ENCODE measurements at places on chromosomes 5 and 9.

DNA sequence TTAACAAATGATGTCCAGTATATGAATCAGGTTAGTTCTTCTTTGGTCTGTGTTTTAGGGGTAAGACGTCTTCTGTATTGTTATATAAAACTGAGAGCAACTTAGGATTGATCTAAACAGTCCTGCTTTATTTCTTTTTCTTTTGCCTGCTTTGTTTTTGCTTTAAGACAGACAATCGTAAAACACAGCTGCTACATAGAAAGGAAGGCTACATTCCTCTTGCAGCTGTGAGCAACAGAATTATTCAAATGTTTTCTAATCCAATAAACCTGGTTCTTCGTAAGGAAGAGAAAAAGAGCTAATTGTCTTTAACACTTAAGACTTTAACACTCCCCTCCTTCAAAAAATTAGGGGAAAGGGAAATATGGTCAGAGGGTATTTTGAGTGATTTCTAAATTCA, 14.6 kb downstream of the FGF1 start:
- no peak for DNase-seq

DNA sequence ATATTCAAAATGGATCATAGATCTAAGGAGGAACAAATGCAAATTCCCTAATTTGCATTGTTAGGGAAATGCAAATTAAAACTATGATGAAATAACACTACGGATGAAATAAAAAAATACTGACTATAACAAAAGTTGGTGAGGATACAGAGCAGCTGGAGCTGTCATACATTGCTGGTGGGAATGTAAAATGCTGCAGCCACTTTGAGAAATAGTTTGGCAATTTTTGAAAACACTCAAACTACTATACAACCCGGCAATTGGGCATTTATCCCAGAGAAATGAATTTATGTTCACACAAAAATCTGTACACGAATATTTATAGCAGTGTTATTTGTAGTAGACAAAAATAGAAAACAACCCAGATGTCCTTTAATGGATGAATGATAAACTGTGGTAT, 22.5 kb downstream of the C5orf47 start:
- DNase-seq = no peak

GRCh38 chr5:9067154-9067553, 478.7 kb downstream of the SEMA5A start:
- DNase-seq = no peak

DNA sequence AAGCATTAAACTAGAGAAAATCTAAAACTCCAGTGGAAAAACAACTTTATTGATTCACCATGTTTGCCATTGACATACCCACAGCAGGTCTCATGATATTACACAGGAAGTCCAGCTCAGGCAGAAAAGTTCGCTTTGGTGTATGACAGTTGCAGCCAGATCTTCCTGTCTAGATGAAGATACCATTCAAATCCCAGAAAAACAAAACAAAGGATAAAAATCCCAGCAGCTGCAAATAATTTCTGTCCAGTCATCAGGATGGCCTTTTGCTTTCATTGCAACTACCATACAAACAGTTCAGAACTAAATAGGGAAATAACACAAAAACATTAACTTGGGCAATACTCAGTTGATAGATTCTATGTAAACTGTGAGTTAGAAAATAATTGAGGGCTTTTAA, 136.0 kb upstream of the NREP start:
- DNase-seq = peak; percentile 45

GRCh38 chr5:123207852-123208251, 118.8 kb downstream of the PRDM6 start:
- DNase-seq = peak; percentile 11

DNA sequence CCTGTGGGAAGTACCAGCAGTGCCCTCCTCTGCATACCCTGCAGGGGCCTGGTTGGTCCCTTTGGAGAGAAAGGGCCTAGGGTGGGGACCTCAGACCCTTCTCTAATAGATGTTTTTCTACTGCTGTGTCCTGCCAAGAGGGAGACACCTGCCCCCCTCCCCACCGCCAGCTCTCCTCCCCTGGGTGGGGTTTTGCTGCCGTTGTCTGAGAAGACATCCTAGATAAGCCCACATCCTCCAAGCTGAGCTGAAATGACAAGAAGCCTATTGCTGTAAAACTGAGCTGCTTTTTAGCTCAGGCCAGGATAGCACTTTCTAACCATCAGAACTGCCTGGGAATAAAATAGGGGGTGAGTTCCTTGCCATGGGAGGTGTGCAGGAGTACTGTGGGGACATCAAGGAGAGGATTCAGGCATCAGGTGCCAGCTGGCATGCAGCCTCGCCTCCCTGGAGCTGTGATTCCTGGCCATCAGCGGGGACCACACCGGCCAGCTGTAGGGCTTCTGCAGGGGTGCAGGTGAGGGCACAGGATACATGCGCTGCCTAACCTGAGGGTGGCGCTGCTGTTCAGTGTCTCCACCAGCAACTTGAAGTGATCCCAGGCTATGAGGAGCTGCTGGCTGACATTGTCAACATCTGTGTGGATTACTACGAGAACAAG, 37.9 kb downstream of the CYFIP2 start:
- DNase-seq = no peak

DNA sequence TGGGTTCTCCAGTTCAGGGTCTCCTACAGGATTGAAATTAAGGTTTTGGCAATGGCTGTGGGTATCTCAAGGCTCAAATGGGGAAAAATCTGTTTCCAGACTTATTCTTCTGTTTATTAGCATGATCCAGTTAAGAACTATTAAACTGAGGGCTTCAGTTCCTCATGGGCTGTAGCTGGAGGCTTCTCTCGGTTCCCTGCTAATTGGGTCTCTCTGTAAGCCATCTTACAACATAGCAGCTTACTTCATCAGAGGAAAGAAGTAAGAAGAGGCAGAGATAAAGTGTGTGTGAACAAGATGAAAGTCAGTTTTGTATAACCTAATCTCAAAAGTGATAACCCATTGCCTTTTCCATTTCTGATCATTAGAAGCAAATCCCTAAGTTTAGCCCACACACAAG, 391.9 kb downstream of the PSAT1 start:
- DNase-seq = no peak

- DNase-seq = peak; percentile 62
Observed at GRCh38 chr9:110890416-110890815, 147.9 kb downstream of the LPAR1 start.

GRCh38 chr5:169126481-169127021, 174.4 kb downstream of the SLIT3 start:
- no peak for DNase-seq

- peak; percentile 51 for DNase-seq
Observed at GRCh38 chr5:127492854-127493738, 24.3 kb upstream of the PRRC1 start.

- DNase-seq = peak; percentile 9
Observed at GRCh38 chr5:144361406-144361805, 190.7 kb downstream of the KCTD16 start.

DNA sequence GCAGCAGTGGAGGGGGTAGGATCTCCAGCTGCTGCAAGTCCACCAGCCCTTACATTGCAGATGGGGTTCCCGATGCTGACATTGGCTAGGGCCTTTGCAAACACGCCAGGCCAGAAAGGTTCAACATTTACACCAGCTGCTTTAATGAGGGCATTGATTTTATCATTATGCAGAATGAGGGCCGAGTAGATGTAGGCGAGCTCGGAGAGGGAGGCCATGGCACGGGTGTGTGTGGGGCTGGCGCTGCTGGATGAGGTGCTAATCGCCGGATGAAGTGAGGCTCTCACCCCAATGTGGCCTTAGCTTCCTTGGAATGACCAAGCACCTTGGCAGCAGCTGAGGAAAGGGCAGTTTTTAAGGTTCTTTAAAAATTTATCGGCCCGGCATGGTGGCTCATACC, 27.4 kb downstream of the PHAX start:
- DNase-seq = no peak

DNA sequence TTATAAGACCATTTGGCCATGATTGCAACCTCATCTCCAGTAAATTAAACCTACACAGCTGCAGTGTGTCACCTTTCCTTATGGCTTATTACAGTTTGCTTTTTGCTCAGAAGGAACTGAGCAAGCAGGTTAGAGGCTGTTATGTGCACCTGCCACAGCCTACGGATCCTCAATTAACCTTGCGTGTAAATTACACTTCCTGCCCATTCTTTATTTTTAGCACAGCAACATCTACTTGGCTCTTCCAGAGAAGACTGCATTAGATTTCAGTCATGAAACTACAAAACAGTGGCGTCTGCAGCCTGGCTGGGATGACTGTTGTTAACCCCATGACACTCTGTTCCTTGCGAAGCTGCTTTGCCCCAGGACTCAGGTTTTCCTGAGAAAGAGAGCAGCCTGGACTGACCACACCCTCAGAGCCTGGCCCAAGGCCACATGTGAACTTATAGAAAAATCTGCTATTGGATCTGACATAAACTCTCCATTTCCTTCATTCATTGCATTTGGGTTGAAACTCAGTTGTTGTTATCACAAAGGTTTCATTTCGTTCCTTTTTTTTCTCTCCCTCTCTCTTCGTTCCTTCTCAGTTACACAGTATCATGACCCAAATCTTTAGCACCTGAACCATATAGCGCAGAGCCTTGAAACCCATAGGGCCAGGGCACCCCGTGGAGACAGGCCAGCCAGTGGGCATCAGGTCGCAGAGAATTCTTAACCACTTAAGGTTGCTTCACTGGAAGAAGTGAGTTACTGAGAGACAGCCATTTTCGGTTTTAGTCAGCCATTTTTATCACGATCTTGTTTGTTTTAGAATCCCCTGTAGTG, 138.6 kb downstream of the PALM2AKAP2 start:
- no peak for DNase-seq

DNA sequence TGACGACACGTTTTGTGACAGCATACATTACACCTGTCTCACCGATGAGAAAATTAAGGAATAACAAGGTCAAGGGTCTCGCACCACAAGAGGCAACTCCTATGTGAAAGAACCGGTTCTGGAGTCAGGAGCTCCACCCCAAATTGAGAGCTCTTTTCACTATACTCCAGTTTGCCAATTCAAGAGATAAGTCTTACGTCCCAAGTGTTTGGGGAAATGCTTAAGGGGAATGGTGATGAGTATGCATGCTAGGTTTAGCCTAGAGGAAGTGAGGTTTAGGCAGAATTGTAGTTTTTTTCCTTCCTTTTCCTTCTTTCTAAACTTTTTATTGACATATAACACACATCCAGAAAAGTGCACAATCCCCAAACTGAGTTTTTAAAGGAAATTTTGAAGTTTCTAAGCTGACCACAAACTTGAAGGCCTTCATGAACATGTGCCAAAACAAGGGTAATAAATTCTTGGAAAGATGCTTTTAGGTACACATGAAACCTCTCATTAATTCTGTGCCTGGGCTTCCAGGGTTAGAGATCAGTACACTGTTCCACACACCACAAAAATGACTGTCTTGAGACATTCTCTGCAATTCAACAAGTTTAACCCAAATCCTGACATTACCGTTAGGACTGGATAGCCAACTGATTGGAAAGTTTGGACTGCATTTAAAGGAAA, 127.6 kb upstream of the SLC1A3 start:
- no peak for DNase-seq

DNA sequence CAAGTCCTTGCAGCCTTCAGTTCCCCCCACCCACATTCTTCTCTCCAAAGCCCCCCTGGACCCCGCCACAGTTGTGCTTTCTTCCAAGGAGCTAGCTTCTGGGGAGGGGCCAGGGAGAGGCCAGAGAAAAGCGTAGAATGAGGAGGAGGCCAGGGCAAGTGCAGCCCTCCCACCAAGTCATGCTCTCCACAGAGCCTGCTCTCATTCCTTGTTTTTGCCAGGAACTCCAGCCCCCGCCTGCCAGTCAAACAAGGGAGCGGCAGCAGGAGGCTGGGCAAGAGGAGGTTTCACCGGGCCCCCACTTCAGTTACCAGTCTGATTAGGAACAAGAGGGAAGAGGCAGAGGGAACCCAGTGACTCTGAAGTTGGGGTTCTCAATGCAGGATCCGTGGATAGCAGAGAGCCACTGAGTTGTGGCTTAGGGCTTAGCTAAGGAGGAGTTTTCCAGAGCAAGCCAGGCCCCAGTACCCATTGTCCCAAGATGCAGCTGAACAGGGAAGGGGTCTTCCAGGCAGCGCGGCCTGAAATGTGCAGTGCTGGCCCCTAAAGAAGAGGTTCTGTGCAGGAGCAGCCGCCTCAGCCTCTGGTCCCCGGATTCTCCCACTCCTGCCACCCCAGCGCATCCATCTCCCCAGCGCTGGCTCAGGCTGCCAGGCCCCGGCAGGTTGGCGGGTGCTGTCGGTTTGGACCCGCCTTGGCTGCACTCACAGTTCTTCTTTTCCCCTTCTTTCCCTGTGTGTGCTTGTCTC, 120.6 kb downstream of the DAB2IP start:
- no peak for DNase-seq

- no peak for DNase-seq
Observed at GRCh38 chr5:79512049-79512448, 1.9 kb downstream of the HOMER1 start.

DNA sequence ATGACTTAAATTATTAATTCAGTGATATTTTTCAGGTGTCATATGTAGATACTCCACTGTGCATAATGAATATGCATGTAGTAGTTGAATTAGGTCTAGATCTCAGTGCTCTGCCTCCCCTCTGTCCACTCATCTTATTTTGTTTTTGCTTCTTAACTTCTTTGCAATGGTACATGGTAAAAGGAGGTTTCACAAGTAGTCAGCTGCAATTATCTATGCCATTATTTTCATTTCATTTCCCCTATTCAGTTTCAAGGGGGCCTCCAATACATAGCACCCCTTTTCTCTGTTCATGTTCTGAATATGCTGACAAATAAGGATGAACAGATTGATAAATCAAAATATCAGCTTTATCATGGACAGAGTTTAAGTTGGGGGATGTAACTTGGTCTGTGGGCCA, 511.6 kb upstream of the ZNF608 start:
- DNase-seq = no peak

DNA sequence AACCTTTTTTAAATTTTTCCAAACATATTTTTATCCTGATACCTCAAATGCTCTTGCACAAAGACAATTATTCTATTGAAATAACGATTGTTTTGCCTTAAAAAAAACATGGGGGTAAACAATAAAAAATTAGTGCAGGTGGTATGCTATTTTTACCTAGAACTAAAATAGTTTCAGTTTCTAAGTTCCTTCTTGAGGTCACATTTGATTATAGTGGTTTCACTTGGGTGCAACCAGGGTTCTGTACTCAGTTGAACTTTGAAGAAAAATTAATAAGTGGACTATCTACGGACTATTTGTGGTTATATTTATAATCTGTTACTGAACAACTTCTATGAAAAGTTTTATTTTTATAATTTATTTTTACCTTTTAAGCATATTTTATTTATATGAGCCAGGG, 387.1 kb upstream of the IZUMO3 start:
- DNase-seq = no peak

- DNase-seq = no peak
Observed at GRCh38 chr9:95434116-95435073, 82.4 kb downstream of the PTCH1 start.

- DNase-seq = no peak
Observed at GRCh38 chr5:28810751-28811136, 1772.4 kb upstream of the CDH9 start.

DNA sequence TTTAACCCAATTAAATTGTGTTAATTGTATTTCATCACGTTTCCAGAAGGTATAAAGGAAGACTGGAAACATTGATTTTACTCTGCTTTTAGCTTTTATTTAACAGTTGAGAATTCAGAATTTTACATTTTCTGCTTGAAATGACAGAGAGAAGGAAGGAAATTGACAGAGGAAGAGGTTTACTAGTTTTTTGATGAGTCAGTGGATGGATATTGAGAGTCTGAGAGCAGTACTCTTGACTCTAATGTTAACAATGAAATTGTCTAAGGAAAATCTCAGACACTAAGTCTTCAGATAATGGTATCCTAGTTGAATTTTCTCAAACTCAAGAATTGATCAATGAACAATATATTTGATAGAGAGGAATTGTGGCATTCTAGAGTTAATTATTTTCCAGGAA, 60.6 kb downstream of the IPO11 start:
- peak; percentile 25 for DNase-seq
